ENCODE measurements at places on chromosomes 1 and 21.

GRCh38 chr1:213513006-213513405, 462.0 kb downstream of the RPS6KC1 start:
- no peak for DNase-seq

DNA sequence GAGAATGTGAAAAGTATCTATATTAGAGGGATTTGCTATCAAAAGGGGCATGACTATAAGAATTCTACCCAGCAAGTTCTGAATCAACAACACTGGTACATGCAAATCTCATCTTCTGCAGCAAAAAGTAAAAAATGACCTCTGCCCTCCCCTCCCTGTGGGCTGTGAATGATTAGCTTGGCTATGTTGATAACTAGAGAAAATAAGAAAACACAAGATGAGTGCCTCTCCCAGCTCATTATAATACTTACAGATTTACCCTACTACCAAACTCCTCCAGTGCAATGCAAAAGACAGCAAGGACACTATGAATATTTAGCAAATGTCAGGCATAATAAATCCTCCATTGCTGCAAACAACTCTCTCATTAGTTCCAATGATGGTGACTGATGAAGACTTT, 102.4 kb downstream of the SLC45A1 start:
- no peak for DNase-seq

- no peak for DNase-seq
These were observed 16.6 kb downstream of the STX12 start for GRCh38 chr1:27789540-27790041.

GRCh38 chr1:12666141-12666735, 22.4 kb downstream of the AADACL4 start:
- DNase-seq: no peak

DNA sequence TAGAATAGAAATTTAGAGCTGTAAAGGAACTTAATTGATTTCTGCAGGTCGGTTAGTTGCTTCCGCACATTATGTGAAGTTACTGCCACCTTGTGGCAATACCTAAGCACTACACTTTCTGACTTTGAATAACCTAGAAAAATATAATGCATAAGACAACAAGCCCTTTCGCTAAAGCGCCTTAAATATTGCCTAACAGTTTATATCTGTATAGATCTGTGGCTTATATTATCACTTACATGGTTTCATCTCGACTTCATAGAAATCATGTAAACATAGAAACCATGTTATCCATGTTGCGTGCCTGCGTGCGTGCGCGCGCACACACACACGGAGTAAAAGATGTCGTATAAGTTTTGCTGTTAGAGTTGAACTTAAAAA, 10.9 kb upstream of the IFI16 start:
- DNase-seq: peak; percentile 81

DNA sequence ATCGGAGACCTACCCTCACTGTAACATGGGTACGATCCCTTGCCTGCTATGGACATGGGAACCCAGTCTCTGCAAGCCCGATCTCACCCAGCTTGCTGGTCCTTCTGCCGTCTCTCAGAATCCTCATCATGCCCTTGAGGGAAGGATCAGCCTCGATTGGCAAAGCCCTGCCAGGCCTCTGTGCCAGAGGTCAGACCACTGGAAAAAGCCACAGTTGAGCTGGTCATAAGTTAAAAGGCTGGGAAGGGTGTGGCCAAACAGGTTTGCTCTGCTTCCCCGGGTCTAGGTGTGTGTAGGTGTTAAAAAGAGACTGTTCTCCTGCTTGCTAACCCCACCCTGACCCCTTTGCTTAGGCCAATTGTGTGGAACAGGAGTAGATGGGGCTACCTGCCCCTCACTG, 19.5 kb upstream of the PADI3 start:
- DNase-seq: no peak
